A549 treated with RU486 at 1 μM for 4 hours (cell line): ENCODE measurements at places on chromosomes 6 and 20. TPM values are rescaled to one million over a fixed set of nuclear protein-coding genes. Genes with fewer than 3 reads are reported as not detected.

Gene BTNL2
- not detected in 5 replicates for total RNA-seq

Gene CTAGE9
- total RNA-seq: not detected in 5 replicates

Gene MUCL3
- 0.01 to 0.05 TPM (median 0.02 TPM) in 3 of 5 replicates, not detected in the others for total RNA-seq

Gene DPPA5
- total RNA-seq: not detected in 5 replicates

Gene POM121L2
- total RNA-seq: not detected in 5 replicates

Gene ZKSCAN3
- total RNA-seq: 1.3 to 1.9 TPM (median 1.6 TPM) in 5 replicates

Gene GMEB2
- 8.0 to 10.7 TPM (median 9.8 TPM) in 5 replicates for total RNA-seq

Gene GRIK2
- total RNA-seq: 0.19 to 0.41 TPM (median 0.28 TPM) in 5 replicates

Gene OR2J3
- total RNA-seq: not detected in 5 replicates

Gene C20orf141
- 0.34 to 0.66 TPM (median 0.36 TPM) in 3 of 5 replicates, not detected in the others for total RNA-seq

Gene SLC26A8
- not detected in 5 replicates for total RNA-seq

Gene SLC17A3
- total RNA-seq: 0.53 to 1.4 TPM (median 0.93 TPM) in 5 replicates

Gene EDN1
- 39.5 to 47.2 TPM (median 42.8 TPM) in 5 replicates for total RNA-seq

Gene ZC2HC1B
- total RNA-seq: not detected in 5 replicates

Gene KLHDC3
- 26.1 to 32.1 TPM (median 30.4 TPM) in 5 replicates for total RNA-seq

Gene PSORS1C1
- total RNA-seq: 3.0 to 4.4 TPM (median 4.1 TPM) in 5 replicates

Gene ASIP
- total RNA-seq: not detected in 5 replicates

Gene RNF8
- total RNA-seq: 20.9 to 24.5 TPM (median 23.8 TPM) in 5 replicates

Gene FAM162B
- 0.15 to 0.22 TPM in 2 of 5 replicates, not detected in the others for total RNA-seq

Gene WTAP
- 53.1 to 76.1 TPM (median 71.2 TPM) in 5 replicates for total RNA-seq
